ENCODE measurements at places on chromosomes 12 and 14.

- DNase-seq = peak; percentile 77
These were observed 22.3 kb downstream of the CKB start for GRCh38 chr14:103500148-103500990.

DNA sequence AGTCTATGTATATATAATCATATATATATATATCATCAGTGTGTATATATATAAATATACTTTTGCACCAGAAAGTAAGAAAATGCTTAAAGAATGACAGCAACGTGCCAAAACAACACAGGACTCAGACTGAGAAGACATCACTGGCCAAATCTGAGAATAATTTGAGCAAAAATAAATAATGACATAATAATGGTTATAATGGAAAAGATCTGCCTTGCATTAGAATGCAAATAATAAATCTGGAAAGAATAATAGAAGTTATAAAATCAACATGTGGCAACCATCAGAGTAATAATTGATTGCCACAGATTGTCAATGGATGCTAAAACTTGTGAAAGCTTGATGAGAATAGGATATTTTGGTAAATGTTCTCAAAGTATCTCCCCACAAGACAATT lies 61.5 kb upstream of the PLEKHG7 start:
- no peak for DNase-seq

DNA sequence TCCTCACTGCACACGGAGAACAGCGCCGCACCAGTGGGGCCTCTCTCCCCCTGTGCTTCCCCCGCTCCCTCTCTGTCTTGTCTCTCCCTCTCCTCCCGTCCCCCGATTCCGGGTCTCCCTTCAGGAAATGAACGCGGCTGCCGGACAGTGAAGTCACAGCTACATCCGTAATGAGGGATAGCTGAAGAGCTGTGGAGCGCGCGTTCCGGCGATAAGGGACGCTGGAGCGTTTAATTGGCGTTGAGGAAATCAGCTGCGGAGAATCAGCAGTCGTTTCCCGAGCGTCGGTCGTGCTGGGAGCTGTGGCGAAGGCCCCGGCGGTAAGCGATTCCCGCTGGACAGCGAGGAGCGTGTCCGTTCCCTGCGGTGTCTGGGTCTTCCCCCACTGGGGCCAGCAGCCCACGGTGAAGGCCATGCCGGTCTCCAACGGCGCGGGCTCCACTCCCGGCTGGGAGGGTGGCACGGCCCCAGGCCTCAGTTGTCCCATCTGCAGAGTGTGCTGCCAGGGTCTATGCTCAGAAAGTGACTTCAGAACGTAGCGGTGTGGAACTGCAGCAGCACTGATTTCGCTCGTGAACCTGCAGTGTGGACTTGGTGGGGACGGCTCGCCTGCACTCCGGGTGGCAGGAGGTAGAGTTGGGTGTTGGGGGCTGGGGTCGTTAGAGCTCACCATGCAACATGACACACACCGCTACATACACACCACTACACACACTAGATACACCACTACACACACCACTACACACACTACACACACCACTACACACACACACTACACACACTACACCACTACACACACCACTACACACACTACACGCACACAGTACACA lies 10.9 kb downstream of the NOC4L start:
- DNase-seq = no peak

DNA sequence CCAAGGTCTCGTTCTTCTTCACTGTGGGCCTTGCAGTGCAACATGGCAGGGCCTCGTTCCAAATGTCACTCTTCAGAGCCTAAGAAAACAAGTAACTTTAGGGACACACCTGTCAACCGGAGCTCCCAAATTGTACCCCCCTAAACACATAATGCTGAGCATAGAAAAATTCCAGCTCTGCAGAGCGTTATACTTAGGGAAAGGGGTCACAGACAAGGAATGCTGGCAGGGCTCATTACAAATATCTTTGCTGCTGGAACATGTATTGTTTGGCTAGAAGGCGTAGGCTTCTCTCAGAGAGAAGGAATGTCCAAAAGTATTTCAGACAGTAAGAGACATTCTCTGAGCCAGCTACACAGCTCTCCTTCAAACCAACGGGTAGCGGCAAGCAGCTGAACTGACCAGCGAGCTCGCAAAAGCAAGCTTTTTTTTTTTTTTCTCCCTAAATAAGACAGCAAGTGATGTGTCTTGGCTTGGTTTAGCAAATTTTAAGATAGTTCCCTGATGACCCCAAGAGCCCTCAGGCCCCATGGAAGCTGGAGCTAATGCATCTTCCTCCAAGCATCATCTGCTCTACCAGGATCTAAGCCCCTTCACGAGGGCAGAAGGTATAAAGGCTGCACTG lies 24.5 kb downstream of the SSH1 start:
- no peak for DNase-seq

DNA sequence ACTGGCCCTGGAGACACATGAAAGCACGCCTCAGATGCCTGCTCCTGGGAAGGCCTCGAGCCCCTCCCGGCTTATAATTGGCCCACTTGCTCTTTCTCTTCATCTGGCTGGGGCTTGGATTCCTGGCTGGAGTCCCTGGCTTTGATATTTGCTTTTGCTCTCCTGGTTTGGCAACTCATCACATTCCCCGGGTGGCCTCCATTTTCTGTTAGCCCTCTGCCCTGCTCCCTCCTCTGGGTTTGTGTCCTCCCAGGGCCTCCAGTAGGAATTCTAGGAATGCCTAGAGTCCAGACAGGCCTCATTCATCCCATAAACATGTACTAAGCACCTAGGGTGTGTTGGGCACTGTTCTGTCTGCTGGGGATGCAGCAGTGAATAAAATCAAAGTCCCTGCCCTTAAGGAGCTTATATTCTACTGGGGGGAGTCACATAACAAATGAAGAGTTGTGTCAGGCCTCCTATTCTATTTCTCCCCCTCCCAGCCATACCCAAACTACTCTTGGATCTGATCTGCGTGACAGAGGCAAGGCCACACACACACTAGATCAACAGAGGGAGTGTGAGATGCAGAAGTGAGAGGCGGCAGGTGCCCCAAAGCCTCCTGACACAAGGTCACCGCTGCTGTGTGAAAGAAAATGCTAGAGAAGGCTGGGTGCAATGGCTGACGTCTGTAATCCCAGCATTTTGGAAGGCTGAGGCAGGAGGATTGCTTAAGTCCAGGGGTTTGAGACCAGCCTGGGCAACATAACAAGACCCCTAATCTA lies 21.3 kb upstream of the TSPAN9 start:
- DNase-seq = no peak

DNA sequence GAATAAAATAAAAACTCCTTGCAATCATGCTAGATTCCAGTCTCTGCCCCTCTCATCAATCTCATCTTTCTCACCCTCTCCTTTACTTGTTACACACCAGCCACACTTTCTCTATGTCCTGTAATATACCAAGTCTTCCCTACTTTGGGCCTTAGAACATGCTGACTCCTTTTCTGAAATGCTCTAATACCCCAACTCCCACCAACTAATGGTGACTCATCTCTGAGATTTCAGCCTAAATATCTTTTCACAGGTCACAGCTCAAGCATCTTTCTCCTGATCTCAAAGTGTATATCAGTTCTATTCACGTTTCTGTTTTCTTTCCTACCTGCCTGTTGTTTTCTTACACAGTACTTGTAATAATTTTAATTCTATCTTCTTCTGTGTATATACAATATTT lies 378.9 kb upstream of the PRICKLE1 start:
- DNase-seq = no peak

GRCh38 chr12:131413006-131413405 lies 297.9 kb upstream of the SFSWAP start:
- peak; percentile 18 for DNase-seq

DNA sequence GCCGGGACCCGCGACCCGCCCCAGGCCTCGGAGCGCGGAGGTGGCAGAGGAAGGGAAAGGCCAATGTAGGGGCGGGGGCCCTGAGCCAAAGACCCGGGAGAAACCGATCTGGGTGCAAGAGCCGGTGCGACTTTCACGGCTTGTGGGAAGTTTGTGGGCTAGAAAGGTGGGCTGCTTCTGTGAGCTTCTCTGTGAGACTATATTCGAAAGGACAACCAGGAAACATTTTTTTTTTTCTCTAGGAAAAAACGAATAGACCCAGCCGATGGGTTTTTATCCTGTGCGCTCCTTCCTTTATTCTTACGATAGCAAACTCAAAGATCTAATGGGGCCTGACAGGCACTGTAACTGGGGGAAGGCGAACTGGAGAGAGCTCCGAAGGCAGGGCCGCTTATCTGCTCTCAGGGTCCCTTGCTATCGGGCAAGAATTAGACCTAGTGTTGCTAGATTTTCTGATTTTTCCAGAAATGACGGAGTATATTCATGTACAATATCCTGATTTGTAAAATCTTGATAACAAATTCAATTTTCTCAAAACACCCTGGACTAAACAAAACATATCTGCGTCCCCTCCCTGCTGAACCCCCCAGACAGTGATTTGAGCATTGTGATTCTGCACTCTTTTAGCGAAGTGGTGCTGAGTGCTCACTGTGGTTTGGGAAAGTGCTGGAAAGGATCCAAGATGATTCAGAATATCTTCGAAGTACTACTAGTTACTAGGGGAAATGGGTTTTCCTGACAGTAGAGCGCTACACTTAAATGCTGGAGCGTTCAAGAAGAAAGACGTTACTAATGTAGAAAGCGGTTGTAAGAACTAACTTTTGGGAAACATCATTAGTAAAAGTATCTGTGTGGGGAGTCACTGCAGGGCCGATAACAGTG lies 563 bp upstream of the STXBP6 start:
- DNase-seq = peak; percentile 51

GRCh38 chr12:80419644-80420043 lies 24.4 kb upstream of the PTPRQ start:
- DNase-seq = no peak

DNA sequence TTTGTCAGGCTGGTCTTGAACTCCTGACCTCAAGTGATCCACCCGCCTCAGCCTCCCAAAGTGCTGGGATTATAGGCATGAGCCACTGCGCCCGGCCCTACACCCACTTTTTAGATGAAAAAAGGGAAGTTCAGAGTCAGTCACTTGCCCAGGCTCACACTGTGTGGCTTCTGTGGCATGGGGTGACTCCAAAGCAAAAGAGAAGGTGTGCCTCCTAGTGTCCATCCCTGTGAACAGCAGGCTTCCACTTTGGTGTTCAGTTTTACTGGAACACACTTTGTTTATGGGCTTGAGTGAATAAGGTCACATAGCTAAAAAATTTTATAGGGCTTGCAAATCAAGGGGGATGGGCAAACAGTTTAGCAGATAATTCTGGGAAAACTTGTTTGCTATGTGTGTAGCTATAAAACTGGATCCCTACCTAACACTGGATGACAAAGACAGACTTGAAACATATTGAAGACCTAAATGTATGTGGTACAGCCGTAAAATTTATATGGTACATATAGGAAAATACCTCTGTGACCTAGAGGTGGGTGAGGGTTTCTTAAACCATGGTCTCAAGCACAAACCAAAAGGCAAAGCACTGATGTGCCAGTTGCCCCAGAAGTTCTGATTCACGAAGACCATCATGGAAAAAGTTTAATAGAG lies 54.9 kb downstream of the EID3 start:
- DNase-seq = peak; percentile 18

Measured in NCI-H345 (cell line).